Stimulated activated CD4-positive, alpha-beta T cell treated with anti-CD3 and anti-CD28 coated beads, Interleukin-1b, Interleukin-23, amount 100 ng/mL, for 24 hours (primary cell): ENCODE measurements at places on chromosomes 6 and 20.

DNA sequence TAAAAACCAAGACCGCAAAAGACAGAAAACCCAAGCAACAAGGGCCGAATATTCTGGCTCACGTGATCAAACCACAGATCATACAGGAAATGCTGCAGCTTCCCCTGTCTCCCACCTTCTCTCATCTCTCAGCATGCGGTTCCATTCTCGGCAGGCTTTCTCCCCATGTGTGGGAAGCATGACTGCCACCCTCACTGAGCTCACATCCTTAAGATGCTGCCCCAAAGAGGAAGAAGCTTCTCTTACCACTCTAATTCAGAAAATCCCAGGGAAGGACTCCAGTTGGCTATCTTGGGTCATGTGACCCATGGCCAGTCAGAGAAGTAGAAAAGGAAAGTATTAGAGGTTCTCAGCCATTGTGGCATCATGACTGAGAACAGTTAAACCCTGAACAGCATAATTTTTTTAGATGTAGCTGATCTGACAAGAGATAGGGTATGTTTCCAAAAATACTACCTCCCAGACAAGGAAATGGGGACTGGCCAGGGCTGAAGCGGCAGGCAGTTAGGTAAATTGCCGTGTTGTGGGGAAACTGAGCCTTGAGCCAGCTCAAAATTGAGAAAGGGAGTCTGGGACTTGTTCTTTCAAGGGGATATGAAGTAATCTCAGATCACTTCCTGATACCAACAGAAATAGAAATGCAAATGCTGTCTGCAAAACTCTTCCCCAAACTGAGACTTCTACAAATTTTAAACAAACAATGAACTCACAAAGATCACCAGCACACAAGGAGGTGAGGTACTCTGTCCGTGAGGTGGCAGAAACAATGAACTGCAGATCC is 37.1 kb upstream of the GRM4 start:
- peak; percentile 23 for DNase-seq

DNA sequence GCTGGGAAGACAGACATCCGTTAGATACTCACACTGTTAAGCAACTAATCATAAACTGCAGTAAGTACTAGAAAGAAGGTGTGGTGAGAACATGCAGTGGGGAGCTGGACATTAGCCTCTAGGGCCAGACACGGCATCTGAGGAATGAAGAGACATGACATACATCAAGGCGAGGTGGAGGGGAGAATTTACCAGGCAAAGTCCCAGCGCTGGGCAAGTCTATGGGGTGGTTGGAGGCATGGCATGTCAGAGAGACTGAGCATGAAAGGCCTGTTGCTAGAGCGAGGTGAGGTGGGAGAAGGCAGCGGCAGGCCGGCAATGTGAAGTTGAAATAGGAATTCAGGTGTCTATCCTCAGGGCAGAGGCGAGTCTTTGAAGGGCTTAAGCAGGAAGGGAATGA is 31.8 kb downstream of the SLC24A3 start:
- DNase-seq = no peak

- DNase-seq = no peak
Measured at GRCh38 chr6:16689788-16690607, 71.3 kb downstream of the ATXN1 start.

DNA sequence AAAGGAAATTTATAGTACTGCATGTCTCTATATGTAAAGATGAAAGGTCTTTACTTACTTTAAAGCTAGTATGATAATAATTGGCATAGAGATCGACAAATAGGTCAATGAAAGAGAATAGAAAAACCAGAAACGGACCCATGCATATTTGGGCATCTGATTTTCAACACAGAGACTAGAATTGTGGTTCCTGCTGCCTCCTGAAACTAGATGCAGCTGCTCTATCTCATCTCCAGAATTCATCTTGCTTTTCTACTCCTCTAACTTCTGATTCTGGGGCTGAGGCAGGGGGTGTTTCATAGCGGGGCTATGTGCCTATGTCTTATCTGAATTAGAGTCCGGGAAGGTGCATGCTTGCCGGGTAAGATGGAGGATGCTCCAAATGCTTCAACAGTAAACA is 105.9 kb downstream of the ADTRP start:
- no peak for DNase-seq

- no peak for DNase-seq
Measured at GRCh38 chr6:26613201-26613600, 16.4 kb downstream of the ABT1 start.
